ENCODE measurements at places on chromosomes 12 and 14.

GRCh38 chr12:66048835-66049537 lies 81.6 kb downstream of the LLPH start:
- no peak for DNase-seq

GRCh38 chr12:115215544-115215943 lies 531.6 kb upstream of the TBX3 start:
- DNase-seq, result no peak

GRCh38 chr12:47774663-47775062 lies 1.6 kb downstream of the SLC48A1 start:
- peak; percentile 64 for DNase-seq

DNA sequence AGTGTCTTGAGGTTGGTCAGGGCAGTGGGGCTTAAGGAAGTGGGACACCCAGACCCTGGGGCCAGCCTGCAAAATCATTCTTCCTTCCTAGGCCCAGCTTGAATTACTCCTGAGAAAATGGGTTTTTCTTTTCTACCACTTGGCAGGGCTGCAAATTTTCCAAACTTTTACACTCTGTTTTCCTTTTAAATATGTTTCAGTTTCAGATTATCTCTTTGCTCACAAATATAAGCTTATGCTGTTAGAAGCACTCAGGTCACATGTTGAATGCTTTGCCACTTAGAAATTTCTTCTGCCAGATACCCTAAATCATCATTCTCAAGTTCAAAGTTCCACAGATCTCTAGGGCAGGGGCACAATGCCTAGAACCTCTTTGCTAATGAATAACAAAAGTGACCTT lies 2.9 kb upstream of the LGR5 start:
- no peak for DNase-seq

GRCh38 chr12:24948420-24948756 lies 513 bp downstream of the BCAT1 start:
- no peak for DNase-seq

DNA sequence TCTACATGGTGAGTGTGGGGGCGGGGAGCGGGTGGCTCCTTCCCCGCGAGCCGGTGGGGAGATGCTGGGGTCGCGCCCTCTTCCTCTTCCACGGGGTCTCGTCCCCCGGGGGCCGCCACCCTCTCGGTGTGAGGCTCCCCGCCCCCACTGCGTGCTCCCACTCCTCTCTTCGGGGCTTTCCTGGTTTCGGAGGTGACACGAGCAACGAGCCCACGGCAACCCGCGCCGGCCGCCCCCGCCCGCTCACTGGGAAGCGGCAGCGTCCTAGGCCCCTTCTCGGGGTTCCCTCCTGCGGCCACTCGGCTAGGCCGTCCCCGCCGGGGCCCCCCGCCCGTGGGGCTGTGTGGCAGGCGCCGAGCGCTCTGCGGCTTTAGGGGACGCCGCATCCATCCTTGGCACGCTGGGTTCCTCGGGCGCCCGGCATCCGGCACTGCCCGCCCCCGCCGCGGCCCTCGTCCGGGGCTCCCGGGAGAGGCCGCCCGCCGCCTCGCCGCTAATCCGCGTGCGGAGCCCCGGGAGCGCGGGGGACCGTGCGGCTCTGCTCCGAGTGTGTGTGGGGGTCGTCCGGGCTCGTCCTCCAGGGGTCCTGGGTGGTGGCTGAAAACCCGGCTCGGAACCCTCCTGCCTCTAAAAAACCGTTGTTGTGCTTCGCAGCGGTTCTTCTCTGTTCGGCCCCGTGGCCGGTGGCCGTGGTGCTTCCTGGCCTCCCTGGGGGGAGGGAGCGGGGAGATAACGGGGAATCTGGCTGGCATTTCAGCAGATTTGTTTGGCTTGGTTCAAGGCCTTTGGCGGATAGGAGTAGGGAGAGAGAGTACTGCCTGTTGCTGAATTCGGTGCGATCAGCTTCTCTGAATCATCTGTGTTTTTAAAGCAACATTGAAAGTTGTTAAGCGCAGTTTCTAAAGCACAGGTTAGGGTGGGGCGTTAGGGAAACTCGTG lies 1.0 kb downstream of the PCNX1 start:
- DNase-seq, result peak; percentile 76

GRCh38 chr14:50955373-50956043 lies 11.2 kb upstream of the PYGL start:
- DNase-seq, result peak; percentile 85

- DNase-seq, result no peak
Observed at GRCh38 chr12:1553987-1554982, 40.1 kb downstream of the FBXL14 start.

DNA sequence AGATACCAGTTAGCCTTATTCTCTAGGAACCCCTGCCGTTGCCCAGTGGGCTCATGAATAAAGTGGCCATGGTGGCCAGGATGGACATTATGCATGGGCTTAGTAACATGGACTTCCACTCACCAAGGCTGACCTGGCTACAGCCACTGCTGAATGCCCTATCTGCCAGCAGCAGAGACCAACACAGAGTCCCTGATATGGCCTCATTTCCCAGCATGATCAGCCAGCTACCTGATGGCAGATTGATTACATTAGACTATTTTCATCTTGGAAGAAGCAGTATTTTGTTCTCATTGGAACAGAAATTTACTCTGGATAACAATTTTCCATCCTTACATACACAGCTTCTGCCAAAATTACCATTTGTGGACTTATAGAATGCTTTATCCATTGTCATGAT lies 16.2 kb upstream of the LPCAT3 start:
- no peak for DNase-seq

DNA sequence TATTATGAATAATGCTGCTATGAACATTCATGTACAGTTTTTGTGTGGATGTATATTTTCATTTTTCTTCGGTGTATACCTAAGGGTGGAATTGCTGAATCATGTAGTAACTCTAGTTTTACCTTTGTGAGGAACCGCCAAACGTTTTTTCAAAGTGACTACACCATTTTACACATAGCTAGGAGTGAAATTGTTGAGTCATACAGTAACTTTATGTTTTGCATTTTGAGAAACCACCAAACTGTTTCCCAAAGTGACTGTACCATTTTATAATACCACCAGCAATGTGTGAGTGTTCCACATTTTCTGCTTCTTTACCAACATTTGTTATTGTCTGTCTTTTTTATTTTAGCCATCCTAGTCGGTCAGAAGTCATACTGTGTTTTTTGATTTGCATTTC lies 3.1 kb upstream of the TPH2 start:
- no peak for DNase-seq

DNA sequence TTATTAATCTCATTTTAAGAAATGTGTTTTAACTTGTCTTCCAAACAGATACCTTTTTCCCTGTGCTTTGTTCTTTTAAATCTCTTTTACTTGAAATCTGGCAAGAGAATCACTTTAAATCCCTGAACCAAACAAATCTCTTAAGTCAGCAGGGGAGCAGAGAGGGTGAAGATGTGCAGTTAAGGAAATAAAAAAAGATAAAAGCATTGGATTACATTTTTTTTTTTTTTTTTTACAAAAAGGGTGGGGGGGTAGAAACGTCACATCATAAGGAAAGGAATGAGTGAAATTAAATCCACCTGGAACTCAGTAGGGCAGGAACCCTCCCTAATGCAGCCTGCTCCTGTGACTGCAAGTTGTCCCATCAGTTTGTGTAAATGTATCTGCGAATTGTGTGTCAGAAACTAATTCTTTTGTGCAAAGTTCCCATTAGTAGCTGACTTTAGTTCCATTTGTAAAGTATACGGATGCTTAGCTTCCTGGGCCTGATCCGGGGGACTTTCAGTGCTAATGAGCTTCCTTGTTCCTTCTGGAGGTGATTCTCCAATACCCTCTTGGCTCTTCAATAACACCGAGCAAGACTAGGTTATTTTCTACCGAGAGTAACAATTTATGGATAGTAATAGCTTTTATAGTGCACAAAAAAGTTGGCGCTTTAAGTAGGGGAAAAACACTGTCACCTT lies 1.5 kb downstream of the TTC6 start:
- no peak for DNase-seq

GRCh38 chr14:102590667-102591099 lies 1.8 kb upstream of the RCOR1 start:
- DNase-seq, result no peak

DNA sequence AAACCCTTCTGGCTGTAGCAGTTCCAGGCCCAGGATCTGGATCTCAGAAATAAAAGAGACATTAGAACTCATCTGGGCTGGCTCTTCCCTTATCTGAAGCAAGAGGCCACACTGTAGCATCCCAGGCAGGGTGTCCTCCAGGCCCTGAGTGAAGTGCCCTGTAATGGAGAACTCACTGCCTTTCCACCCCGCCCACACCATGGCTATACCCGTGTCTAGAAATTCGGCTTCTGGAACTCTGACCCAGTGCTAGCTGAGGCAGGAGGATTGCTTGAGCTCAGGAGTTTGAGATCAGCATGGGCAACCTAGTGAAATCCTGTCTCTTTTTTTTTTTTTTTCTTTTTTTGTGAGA lies 23.5 kb upstream of the PLEKHG3 start:
- no peak for DNase-seq

DNA sequence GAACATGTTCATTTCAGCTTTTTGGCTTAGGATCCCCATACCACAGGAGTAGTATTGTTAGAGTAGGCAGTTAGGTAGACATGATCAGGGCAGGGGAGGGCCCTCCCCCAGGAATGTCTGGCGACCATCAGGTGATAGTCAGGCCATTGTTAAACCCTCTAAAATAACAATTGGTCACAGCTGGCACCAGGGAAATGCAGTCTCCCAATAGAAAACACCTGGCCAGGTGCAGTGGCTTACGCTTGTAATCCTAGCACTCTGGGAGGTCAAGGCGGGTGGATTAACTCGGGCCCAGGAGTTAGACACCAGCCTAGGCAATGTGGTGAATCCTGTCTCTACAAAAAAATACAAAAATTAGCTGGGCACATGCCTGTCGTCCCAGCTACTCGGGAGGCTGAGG lies 187.1 kb downstream of the MON2 start:
- no peak for DNase-seq

DNA sequence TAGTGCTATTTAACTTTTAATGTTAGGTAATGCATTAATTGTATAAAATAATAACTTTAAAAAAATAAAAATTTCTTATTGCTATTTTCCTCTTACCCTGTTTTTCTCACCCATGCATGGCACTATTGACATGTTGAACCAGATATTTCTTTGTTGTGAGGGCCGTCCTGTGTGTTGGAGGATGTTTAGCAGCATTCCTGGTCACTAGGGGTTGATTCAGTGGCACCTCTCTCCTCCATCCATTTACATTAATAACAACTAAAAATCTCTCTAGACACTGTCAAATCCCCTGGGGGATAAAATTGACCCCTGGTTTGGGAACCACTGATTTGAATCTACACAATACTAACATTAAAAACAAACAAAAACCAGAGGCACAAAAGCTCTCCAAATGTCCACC lies 147.5 kb upstream of the MIS18BP1 start:
- DNase-seq, result no peak

- DNase-seq, result no peak
Observed at GRCh38 chr12:17975239-17975638, 114.8 kb downstream of the RERGL start.

DNA sequence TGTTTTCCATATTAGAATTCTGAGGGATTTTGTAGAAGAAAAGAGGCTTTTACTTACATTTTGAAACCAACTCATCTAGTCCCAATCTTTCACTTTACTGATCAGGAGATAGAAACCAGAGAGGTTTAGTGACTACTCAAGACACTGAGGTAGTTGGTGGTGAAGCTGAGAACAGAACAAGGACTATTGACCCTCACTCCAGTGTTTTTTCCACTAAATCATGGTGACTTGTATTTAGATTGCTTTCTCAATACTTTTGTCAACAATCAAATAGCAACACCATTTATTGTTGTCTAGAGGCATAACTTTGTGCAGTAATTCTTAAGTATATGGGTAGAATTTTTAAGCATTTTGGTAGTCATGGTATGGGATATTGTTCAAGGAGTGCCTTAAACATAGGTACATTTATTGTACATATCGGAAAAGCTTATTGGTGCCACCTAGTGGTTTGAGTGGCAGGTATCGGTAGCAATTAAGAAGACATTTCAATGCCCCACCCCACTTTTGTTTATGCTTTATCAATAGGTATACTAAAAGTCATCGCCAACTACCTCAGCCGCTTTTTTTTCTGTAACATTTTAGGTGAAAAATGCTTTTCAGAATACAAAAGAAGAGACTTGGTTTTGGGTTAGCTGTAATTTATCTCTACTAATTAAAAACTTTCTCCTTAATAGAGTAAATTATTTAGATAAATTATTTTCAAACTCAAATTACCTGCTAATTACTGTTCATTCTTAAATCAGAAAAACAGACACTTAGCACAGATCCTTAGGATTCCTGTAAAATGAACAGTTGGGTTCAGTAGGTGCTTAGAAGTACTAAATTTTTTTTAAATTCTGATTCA lies 47.3 kb upstream of the PAWR start:
- no peak for DNase-seq

- no peak for DNase-seq
Observed at GRCh38 chr12:16158050-16158449, 119.4 kb downstream of the SLC15A5 start.

GRCh38 chr14:96102081-96102856 lies 63.1 kb downstream of the C14orf132 start:
- no peak for DNase-seq

- no peak for DNase-seq
Observed at GRCh38 chr12:49665384-49665783, 41.8 kb downstream of the FMNL3 start.

GRCh38 chr12:108825201-108825950 lies 32.0 kb downstream of the SSH1 start:
- no peak for DNase-seq

All from sigmoid colon (tissue), 7 donors.